ENCODE measurements at places on chromosomes 1 and 21.

DNA sequence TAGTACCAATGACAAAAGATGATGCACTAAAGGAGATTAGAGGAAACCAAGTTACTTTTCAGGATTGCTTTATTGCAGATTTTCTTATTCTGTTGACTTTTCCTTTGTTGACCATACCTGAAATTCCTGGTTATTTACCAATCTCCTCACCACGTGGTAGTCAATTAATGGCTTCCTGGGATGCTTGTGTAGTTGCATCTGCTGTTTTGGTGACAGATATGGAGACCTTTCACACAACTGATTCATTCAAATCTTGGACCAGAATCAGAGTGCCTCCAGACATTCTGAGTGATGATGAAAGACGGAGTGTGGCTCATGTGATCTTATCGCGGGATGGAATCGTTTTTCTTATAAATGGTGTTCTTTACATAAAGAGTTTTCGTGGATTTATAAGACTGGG, 91.3 kb downstream of the CATSPERE start:
- no peak for DNase-seq

DNA sequence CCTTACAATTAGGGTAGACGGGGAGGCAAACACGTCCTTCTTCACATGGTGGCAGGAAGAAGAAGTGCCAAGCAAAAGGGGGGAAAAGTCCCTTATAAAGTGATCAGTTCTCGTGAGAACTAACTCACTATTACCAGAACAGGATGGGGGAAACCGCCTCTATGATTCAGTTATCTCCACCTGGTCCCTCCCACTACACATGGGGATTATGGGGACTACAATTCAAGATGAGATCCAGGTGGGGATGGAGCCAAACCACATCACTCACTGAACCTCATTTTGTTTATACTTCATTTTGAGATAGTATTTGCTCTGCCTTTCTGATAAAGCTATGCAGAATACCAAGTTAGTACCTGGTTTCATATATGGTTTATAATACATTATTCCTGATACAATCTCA, 26.5 kb downstream of the APP start:
- no peak for DNase-seq

- no peak for DNase-seq
These were observed 11.1 kb upstream of the GJB5 start for GRCh38 chr1:34743775-34744174.

- no peak for DNase-seq
These were observed 52.0 kb downstream of the ECE1 start for GRCh38 chr1:21238141-21238800.

- no peak for DNase-seq
These were observed 8.0 kb downstream of the PIGP start for GRCh38 chr21:37064841-37065240.

GRCh38 chr1:105872817-105873216, 1183.7 kb upstream of the PRMT6 start:
- no peak for DNase-seq

Data from AML-193 (cell line).